ENCODE measurements at places on chromosomes 4 and X.

DNA sequence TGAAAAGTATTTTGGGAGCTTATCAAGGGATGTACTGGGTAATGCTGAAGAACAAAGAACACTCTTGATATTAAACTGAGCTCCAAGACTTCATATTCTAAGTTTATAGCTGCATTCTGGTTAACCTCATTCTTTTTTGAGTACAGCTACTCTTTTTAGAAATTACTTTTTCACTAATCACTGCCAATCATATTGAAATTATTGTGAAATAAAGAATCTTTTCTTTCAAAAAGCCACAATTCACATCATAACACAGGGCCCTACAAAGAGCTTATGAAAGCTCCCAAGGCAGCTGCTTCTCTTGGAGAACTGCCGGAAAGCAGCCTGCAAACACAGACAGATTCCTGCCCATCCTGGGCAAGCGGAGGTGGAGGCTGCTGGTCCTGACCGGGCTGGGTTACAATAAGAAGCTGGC is 121.4 kb downstream of the RNF150 start:
- H3K36me3 ChIP-seq, result no peaks in the 10 kb centered on the region
- DNase-seq, result no peak
- no peak overlapping the region for H3K27ac ChIP-seq
- H3K4me1 ChIP-seq, result no peaks in the 10 kb centered on the region
- no peaks in the 10 kb centered on the region for H3K27me3 ChIP-seq
- no peak overlapping the region for H3K4me3 ChIP-seq

GRCh38 chr4:143599827-143600226 is 86.3 kb downstream of the SMARCA5 start:
- DNase-seq, result no peak
- H3K4me3 ChIP-seq, result no peak overlapping the region
- no peaks in the 10 kb centered on the region for H3K27me3 ChIP-seq
- H3K36me3 ChIP-seq, result no peaks in the 10 kb centered on the region

- no peak overlapping the region for H3K27ac ChIP-seq
- DNase-seq, result no peak
- no peaks in the 10 kb centered on the region for H3K4me1 ChIP-seq
- H3K27me3 ChIP-seq, result peaks cover 25% of the 10 kb centered on the region
- no peak overlapping the region for H3K4me3 ChIP-seq
Measured at GRCh38 chr4:81031796-81032551, 1.5 kb downstream of the BMP3 start.

DNA sequence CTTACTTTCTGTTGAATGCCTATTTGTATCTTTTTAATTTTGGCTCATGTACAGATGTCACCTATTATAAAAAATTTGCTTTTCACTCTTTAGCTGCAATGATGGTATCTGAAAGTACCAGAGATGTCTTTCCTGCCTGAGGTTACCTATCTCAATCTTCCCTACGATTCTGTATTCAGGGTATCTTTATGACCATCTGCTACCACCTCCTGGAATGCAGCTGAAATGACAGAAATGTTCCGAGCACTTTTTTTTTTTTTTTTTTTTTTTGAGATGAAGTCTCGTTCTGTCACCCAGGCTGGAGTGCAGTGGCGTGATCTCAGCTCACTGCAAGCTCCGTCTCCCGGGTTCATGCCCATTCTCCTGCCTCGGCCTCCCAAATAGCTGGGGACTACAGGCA is 136.4 kb downstream of the REPS2 start:
- no peaks in the 10 kb centered on the region for H3K27me3 ChIP-seq
- no peak overlapping the region for H3K27ac ChIP-seq
- no peaks in the 10 kb centered on the region for H3K36me3 ChIP-seq
- no peak overlapping the region for H3K4me3 ChIP-seq

DNA sequence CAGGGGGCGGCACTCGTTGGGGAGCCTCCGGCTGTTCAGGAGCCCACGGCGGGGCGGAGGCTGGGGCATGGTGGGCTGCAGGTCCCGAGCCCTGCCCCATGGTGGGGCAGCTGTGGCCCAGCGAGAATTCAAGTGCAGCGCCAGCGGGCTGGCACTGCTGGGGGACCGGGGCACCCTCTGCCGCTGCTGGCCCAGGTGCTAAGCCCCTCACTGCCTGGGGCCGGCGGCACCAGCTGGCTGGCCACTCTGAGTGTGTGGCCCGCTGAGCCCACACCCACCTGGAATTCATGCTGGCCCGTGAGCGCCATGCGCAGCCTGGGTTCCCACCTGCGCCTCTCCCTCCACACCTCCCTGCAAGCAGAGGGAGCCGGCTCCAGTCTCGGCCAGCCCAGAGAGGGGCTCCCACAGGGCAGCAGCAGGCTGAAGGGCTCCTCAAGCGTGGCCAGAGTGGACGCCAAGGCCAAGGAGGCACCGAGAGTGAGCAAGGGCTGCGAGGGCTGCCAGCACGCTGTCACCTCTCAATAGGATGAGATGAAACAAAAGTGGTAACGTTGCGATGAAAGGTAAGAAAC is 464.9 kb downstream of the PCDH7 start:
- no peak overlapping the region for H3K4me3 ChIP-seq
- H3K27ac ChIP-seq, result no peak overlapping the region
- no peaks in the 10 kb centered on the region for H3K36me3 ChIP-seq
- H3K4me1 ChIP-seq, result no peaks in the 10 kb centered on the region

DNA sequence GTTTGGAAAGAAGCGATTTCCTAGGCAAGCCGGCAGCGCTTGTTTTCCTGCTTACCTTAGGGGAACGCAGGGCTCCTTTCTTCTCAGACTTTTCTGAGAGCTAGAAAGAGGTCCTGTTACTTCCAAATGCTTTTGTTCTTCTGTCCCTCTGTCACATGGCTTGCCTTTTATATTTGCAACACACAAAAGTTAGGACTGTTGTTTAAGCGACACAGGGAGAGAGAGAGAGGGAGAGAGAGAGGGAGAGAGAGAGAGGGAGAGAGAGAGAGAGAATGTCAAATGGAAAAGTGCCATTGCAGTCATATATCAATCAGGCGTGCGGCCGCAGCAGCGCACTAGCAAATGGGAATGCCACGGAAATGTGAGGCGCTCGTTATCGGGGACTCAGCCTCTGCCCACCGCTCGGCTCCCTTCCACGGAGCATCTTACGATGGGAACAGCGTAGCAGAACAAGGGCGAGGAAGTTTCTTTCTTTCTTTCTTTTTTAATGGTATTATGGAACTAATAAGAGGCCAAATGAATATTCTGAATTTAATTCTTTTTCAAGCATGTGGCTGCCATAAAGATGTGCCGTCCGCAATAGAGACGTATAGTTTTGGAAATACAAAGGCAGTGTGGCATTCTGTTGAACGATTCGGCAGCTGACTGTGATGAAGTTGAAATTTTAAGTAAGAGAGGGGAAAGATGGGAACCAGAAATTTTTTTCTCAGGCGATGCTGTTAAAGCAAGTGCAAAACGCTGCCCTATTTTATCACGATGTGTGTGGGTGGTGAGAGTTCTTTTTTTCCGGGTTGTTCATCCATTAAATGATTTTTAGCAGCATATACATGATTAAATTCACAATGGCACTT is at the start of gene NDP:
Gene NDP (minus strand): TSS at position 142 of the 851 bp plus-strand sequence. CDS start 14,745 bp downstream, outside the sequence.
- H3K4me3 ChIP-seq, result no peak within 1 kb of the TSS
- DNase-seq, result no peak
- H3K27ac ChIP-seq, result no peak within 1 kb of the TSS
- no peaks in the 10 kb centered on the region for H3K27me3 ChIP-seq

- no peak overlapping the region for H3K27ac ChIP-seq
- no peak overlapping the region for H3K4me3 ChIP-seq
- no peaks in the 10 kb centered on the region for H3K36me3 ChIP-seq
- H3K4me1 ChIP-seq, result peaks cover 2% of the 10 kb centered on the region
- no peaks in the 10 kb centered on the region for H3K27me3 ChIP-seq
- DNase-seq, result no peak
Measured at GRCh38 chr4:105965183-105965800, 70.0 kb downstream of the NPNT start.

- H3K36me3 ChIP-seq, result no peaks in the 10 kb centered on the region
- no peak for DNase-seq
- no peaks in the 10 kb centered on the region for H3K27me3 ChIP-seq
- H3K4me1 ChIP-seq, result no peaks in the 10 kb centered on the region
Measured at GRCh38 chrX:112761242-112762207, 79.1 kb downstream of the AMOT start.

DNA sequence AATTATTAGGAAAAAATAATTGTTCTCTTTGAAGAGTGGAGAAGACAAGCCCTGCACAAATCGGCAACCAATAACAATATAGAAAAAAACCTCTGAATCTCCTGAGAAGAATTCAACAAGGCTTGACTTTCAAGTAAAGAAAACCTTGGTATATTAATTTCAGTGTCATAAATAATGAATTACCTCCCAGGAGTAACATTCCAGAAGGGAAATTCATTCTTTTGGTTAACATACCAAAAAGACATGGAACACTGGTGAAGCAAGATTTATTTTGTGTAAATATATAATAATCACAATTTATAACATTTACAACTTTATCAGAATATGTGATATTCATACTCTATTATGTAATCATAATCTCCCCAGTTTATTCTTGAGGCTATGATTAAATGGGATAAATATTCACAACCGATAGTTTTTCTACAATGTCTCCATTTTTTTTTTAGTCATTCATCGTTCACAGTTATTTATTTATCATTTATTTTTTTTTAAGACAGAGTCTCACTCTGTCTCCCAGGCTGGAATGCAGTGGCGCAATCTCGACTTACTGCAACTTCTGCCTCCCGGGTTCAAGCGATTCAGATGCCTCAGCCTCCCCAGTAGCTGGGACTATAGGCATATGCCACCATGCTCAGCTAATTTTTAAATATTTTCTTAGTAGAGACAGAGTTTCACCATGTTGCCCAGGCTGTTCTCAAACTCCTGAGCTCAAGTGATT is 53.0 kb upstream of the RPS6KA6 start:
- H3K36me3 ChIP-seq, result no peaks in the 10 kb centered on the region
- H3K4me1 ChIP-seq, result no peaks in the 10 kb centered on the region
- H3K4me3 ChIP-seq, result no peak overlapping the region
- DNase-seq, result no peak
- no peaks in the 10 kb centered on the region for H3K27me3 ChIP-seq
- no peak overlapping the region for H3K27ac ChIP-seq

DNA sequence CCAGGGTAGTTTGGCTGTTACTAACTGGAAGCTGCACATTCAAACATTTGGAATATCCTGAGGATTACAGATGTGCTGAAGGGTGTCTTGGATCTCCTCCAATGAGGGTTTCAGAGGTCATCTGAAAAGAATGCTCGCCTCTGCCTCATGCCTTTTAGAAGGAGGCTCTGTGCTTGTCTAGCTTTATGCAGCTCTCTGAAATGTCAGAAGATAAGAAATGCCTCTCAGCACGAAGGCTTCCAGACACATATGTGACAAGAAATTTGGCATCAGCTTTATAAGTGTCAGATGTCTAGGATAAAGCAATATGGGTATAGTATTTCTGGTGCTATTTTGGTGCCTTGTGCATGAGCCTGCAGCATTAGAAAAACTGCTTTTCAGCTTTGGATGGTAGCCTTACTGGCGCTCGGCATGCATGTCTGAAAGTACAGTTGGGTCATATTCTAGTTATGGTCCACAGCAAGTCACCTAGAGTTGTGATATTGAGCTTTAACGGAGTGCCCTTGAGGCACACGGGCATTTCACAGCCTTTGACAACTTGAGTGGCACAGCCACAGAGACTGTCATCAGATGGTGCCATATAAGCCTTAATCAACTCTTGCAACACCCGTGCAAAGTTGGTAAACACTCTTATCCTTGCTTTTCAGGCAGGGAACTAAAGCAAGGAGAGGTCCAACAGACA is 70.8 kb upstream of the PGRMC2 start:
- H3K27ac ChIP-seq, result no peak overlapping the region
- no peaks in the 10 kb centered on the region for H3K36me3 ChIP-seq
- H3K27me3 ChIP-seq, result no peaks in the 10 kb centered on the region
- H3K4me1 ChIP-seq, result peaks cover 20% of the 10 kb centered on the region
- DNase-seq, result no peak
- H3K4me3 ChIP-seq, result no peak overlapping the region

GRCh38 chr4:177391287-177391686 is 51.0 kb downstream of the AGA start:
- DNase-seq, result no peak
- H3K36me3 ChIP-seq, result no peaks in the 10 kb centered on the region
- H3K27me3 ChIP-seq, result no peaks in the 10 kb centered on the region
- H3K4me3 ChIP-seq, result no peak overlapping the region
- H3K27ac ChIP-seq, result no peak overlapping the region
- H3K4me1 ChIP-seq, result no peaks in the 10 kb centered on the region

GRCh38 chr4:7761720-7762119 is 177.9 kb downstream of the AFAP1 start:
- H3K27ac ChIP-seq, result no peak overlapping the region
- no peaks in the 10 kb centered on the region for H3K27me3 ChIP-seq
- no peak overlapping the region for H3K4me3 ChIP-seq
- H3K36me3 ChIP-seq, result peaks cover 3% of the 10 kb centered on the region
- peaks cover 4% of the 10 kb centered on the region for H3K4me1 ChIP-seq

DNA sequence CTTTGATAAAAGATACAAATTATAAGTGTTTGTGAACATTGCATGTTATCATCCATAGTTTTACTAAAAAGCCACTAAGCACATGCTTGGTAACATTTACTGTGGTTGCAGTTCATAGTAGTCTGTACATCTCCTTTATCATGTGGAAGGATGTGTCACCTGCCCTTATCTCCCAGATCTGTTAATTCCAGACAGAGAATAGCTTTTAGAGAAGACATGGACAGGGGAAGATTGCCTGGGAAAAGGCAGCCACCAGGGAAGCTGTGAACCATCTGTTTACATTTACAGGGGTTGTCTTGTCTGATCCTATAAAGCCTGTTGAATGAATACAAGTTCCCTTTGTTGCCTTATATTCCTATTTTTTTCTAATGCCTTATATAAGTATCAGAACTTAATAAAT is 396.0 kb downstream of the FAT4 start:
- H3K4me1 ChIP-seq, result no peaks in the 10 kb centered on the region
- H3K36me3 ChIP-seq, result no peaks in the 10 kb centered on the region
- DNase-seq, result no peak
- H3K27me3 ChIP-seq, result no peaks in the 10 kb centered on the region
- H3K27ac ChIP-seq, result no peak overlapping the region
- H3K4me3 ChIP-seq, result no peak overlapping the region

- H3K27ac ChIP-seq, result no peak overlapping the region
- H3K36me3 ChIP-seq, result no peaks in the 10 kb centered on the region
- no peak for DNase-seq
- no peak overlapping the region for H3K4me3 ChIP-seq
Measured at GRCh38 chr4:7384003-7384928, 50.5 kb downstream of the PSAPL1 start.

DNA sequence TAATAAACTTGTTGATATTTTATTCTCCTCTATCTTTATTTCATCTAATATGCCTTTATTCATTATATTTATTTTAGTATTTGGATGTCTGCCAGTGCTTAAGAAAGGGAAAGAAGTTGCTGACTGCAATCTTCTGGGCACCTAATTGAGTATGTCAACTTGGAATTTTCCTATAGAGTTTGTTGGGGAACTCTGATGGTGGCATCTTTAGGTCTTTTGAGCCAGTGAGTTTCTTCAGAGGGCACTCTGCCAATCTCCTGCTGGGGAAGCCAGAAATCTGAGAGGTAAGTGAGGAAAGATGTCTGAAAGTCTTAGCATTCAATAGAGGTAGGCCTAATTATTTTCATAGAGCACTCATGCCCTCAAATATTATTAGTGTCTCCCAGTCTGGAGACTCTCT is 475.0 kb downstream of the GABRG1 start:
- H3K27ac ChIP-seq, result no peak overlapping the region
- no peaks in the 10 kb centered on the region for H3K36me3 ChIP-seq
- H3K4me1 ChIP-seq, result no peaks in the 10 kb centered on the region
